ENCODE measurements at places on chromosomes 13 and 19.

DNA sequence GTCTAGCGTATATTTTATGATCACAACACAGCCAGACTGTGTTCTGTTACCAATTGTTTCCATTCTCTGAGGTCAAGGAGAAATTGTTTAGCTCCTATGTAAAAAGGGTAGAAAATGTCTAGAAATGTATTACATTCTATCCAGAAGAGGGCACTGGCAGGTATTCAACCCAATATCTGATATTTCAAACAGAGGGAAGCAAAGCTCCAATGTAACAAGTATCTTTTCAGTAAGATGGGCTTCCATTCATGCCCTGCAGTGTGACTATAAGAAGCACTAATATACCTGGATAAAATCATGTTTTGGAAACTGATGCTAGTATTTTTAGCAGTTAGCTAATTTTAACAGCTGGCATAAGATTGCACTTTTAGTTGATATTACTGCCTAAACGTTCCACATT lies 312.7 kb downstream of the FGF14 start:
- no peak for DNase-seq

DNA sequence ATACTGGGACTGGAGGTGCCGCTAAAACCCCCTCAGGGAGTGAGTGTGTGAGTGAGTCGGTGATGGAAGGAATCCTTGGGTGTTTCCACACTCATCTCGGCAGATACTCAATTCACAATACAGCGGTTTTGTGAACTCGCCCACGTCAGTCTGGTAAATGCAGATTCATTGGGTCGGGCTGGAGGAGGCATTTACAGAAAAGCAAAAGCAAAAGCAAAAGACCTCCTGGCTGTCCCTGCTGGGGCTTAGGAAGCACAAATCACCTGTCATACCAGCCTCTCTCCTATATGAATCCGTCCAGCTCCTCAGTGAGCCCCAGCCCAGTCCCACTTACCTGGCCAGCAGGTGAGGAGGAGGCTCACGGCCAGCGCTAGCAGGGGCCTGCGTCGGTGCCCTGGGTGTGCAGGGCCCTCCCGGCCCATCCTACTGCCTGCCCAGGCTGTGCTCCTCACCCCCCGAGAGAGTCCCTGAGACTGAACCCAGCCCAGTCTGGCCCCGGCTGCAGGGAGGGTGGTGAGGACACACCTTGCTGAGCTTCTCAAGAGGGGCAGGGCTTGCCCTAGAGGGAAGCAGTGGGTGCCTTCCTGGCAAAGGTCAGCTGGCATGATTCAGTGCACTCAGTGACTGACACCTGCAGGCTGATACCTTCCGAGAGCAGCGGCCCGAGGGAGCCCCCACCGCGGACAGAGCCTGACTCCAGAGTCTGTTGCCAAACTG lies at the start of gene MUC16:
TSS of gene MUC16 (minus strand) at position 475 of the 717 bp plus-strand sequence.
- no peak for DNase-seq

DNA sequence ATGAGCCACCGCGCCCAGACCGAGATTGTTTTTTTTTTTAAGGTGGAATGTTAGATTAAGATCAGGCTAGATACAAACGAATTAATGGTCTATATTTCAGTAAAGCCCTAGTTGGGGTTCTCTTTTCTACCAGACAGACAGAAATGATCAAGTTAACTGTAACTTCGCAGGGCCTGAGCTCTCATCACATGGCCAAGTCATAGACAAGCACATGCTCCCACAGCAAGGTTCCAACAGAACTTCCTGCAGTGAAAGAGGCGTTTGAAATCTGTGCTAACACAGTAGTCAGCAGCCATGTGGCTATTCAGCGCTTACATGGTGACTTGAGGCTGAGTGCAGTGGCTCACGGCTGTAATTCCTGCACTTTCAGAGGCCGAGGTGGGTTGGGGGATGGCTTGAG lies 34.7 kb upstream of the SEMA6B start:
- DNase-seq = no peak

DNA sequence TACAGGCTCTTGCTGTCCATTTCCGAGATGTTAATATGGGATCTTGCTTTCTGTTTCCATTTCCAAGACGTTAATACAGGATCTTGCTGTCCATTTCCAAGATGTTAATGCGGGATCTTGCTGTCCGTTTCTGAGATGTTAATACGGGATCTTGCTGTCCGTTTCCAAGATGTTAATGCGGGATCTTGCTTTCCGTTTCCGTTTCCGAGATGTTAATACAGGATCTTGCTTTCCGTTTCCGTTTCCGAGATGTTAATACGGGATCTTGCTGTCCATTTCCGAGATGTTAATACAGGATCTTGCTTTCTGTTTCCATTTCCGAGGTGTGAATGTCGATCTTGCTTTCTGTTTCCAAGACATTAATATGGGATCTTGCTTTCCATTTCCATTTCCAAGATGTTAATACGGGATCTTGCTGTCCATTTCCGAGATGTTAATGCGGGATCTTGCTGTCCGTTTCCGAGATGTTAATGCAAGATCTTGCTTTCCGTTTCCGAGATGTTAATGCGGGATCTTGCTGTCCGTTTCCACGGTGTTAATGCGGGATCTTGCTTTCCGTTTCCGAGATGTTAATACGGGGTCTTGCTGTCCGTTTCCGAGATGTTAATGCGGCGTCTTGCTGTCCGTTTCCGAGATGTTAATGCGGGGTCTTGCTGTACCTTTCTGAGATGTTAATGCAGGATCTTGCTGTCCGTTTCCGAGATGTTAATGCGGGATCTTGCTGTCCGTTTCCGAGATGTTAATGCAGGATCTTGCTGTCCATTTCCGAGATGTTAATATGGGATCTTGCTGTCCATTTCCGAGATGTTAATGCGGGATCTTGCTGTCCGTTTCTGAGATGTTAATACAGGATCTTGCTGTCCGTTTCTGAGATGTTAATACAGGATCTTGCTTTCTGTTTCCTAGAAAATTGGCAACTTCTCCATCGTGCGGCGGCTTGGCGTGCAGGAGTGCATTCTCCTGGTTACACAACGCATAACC lies 38.3 kb downstream of the PEX11G start:
- DNase-seq = no peak

DNA sequence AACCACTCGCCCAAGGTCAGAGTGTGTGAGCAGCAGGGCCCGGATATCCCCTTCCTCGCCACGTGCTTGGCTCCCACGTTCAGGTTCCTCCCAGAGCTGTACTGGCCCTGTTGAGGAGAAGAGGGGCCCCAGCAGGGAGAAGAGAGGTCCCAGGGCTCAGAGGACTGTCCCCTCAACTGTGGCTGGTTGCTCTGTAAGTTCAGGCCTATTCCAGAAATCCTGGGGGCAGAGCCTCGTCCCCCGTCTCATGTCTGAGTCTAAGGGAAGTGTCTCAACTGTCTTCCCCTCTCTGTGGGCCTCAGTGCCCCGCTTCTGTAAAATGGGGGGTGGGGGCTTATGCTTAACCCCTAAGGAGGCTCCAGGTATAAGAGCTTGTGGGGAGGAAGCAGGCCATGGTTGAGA lies 3.9 kb downstream of the PPP5C start:
- DNase-seq = no peak

DNA sequence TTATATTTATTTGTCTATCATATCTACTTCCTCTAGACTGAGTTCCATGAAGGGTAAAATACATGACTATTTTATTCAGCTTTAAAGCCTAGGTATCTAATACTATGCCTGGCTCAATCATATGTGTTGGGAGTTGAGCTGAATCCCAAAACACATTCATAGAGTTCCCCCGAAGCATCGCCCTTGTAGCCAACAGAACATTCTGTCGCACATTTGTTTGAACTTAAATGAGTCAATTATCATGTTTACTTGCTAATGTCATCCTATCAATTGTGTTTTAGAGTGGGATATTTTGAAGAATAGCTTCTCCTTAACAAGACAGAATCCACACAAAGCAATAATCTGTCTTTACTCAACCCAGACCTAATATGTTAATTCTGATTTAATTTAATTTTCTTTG lies 252.4 kb downstream of the HS6ST3 start:
- DNase-seq = no peak

- DNase-seq = no peak
Measured at GRCh38 chr19:11418094-11418548, 993 bp downstream of the RGL3 start.

DNA sequence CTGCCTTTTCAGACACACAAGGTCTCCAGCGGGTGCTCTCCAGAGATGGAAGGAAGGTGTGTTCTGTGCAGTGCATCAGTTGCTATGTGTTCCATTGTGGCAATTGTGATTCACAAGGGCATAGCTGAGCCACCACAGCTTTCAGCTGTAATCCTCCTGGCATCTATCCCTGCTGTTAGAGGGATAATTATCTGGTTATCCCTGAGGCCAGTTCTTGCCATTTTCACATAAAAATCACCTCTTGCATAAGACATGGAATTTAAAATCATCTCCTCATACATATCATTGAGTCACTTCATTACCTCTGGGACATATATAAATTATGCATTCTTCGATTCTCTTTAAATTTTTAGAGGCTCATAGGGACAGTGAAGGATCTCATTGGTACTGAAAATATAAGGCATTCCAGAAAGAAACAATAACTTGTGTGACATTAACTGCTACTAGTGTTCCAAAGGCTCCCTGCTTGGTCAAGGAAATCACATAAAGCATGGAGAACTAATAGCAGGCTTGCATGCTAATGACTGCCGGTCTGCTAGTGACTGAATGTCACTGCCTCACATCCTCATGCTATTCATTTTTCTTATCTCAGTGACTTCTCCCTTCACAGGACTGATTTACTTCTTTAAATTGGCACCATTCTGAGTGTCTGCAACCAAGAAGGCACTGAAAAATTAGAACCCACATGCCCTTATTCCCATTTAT lies 214.0 kb downstream of the ENOX1 start:
- no peak for DNase-seq

- DNase-seq = no peak
Measured at GRCh38 chr13:51804295-51805172, 571 bp upstream of the DHRS12 start.

DNA sequence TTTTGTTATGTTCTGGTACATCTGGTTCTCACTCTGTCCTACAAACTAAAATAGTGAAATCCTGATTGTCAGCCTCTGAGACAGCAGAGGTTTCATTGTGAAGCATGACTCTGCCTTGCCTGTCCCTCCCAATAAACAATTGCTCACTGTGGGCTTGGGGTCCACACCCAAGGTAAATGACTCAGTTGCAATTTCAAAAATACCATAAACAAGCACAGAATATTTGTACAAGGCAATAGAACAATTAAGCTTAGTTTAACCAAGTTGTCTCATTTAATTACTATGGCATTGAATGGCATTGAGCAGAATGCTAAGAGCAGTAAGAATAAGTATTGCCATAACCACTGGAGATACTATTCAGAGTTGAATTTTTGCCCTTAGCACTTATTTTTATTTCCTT lies 353.6 kb downstream of the SPRY2 start:
- DNase-seq = no peak

DNA sequence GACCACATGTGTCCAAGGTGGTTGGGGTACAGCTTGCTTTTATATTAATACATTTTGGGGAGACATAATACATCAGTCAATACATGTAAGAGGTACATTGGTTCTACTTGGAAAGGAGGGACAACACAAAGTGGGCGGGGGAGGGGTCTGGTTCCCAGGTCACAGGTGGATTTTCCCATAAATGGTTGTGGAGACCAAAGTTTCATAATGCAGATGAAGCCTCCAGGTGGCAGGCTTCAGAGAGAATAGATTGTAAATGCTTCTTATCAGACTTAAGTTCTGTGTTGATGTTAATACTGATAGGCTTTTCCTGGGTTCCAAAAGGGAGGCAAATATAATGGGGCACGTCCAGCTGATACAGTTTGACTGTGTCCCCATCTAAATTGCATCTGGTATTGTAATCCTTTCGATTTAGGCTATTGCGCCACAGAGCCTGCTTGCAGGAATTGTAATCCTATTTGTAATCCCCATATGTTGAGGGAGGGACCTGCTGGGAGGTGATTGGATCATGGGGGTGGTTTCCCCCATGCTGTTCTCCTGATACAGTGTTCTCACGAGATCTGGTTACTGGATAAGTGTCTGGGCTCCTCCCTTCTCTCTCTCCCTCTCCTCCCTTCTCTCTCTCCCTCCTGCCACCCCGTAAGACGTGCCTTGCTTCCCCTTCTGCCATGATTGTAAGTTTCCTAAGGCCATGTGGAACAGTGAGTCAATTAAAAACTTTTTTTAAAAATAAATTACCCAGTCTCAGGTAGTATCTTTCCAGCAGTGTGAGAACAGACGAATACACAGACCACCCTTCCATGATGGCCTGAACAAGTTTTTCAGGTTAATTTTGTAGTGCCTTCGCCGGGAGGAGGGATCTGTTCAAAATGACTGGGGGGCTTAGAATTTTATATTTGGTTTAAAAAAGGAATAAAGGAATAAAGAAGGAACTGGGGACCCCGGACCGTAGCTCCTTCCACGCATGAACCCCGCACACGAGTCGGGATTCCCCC lies 44.9 kb downstream of the ZNF823 start:
- no peak for DNase-seq

DNA sequence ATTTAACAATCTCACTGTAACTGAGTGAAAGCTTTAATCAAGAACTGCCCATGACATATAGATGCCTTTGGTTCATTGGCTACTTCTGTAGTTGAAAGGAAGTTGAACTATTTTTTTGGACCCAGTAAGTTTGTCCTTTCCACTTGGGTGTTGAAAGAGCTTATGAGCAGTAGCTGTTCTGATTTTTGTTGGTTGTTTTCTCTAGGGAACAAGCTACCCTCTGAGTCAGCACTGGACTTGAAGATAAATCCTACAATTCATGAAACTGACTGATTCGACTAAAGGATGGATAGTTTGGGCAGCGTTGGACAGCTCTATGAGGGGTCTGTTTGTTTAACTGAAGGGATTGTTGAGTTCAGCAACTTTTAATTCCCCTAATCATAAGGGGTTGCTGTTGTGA lies 101.0 kb downstream of the PAN3 start:
- DNase-seq = no peak

DNA sequence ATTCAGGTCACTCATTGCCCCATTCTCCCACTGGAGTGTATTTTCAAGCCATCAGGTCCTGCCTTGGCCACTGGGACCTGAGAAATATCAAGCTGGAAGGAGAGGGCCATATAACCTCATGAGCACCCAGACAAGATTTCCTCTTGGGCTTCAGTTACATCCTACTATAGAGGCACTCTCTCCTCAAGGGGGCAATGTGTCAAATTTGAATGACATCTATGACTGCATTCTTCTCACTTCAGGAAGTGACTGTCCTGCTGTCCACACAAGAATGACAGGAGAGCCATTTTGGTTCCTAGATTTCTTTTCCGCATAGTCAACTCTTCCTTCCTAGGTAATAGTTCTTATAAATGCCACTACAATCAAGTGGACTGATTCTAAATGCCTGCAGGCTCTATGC lies 416.2 kb downstream of the DIAPH3 start:
- DNase-seq = no peak

DNA sequence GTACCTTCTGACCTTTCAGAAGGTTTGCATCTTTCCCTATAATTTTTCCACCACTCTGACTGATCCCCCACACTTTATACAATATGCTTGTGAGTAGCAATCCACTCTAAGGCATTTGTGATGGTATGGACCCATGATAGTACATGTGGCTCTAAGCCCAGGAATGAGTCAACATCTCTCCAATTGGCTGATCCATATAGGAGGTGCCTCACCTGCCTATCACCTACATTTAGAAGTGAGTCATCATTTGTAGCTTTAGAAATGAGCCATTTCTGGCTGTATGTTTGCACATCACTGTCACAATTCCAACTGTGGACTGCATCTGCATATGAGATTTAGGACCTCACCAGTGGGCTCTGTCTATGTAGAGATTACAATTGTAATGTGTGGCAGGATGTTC lies 133.1 kb upstream of the ZNF91 start:
- DNase-seq = no peak

All from dorsolateral prefrontal cortex (tissue), 122 donors.